CD4-positive, alpha-beta T cell treated with Interferon gamma for 1 hour (primary cell): ENCODE measurements at places on chromosomes 6 and 20.

DNA sequence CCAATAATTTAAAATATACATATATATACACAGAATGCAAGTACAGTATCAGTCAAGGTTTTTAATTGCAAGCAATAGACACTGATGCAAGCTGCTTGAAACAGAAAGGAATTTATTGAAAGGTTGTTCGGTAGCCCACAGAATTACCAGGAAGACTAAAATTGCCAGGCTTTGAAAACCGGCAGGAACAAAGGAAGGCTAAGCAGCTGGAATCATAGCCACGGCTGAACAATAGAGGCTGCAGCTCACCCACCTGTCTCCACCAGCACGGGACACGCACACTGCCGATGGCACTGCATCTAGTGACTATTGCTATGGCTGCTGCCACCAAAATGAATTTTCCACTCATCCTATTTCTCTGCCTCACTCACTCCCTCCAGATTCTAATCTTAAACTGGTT lies 22.0 kb upstream of the L3MBTL3 start:
- DNase-seq: no peak

- no peak for DNase-seq
These were observed 78.6 kb downstream of the MDGA1 start for GRCh38 chr6:37618916-37619590.

DNA sequence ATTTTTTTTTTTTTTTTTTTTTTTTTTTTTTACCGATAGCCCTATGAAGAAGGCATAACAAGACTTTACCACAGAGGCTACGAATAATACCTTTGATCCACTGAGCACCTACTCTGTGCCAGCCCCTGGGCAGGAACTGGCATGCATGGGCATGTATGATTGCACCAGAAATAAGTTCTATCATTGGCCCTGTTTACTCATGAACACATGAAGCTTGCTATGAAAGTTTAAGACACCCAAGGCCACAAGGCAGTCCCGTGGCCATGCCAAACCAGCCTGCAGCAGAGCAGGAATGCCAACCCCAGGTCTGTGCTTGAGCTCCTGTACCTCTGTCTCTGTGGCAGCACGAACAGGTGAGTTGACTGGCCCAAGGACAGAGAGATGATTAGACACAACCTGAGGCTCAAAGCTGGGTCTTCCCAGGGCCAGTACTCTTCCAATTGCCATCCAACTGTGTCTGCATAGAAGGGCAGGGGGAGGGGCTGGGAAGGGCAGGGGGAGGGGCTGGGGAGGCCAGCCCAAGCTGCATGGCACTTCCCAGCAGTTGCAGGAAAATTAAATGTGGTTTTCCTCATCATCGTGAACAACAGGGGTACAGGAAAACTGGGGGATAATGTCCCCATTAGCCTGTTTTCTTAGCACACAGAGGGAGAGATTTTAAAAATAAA lies 63.5 kb downstream of the LRFN2 start:
- DNase-seq: no peak

GRCh38 chr6:84416043-84416657 lies 188.7 kb upstream of the CEP162 start:
- DNase-seq: no peak

GRCh38 chr20:479487-479886 lies 17.2 kb upstream of the TBC1D20 start:
- DNase-seq: no peak

GRCh38 chr20:48685300-48685699 lies 142.5 kb downstream of the PREX1 start:
- no peak for DNase-seq

DNA sequence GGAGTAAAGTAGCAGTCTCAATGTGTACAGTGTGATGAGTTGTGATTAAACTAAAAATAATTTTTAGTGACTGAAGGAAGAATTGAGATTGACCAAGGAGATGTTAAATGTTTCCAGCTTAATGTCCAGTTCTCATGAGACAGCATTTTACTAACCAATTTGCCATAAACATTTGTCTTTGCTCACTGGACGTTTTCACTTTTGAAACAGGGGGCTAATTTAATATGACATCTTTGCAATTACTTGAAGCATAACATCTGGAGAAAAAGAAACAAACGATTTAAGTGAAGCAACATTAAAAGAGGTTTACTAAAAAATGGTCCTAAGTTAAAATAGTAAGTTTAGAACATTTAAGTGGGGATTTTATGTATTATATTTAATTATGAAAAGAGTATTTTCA lies 443.8 kb downstream of the BCKDHB start:
- DNase-seq: no peak

GRCh38 chr6:90488816-90489215 lies 98.1 kb downstream of the MAP3K7 start:
- DNase-seq: no peak

- DNase-seq: no peak
These were observed 5.7 kb upstream of the CITED2 start for GRCh38 chr6:139380168-139380567.

DNA sequence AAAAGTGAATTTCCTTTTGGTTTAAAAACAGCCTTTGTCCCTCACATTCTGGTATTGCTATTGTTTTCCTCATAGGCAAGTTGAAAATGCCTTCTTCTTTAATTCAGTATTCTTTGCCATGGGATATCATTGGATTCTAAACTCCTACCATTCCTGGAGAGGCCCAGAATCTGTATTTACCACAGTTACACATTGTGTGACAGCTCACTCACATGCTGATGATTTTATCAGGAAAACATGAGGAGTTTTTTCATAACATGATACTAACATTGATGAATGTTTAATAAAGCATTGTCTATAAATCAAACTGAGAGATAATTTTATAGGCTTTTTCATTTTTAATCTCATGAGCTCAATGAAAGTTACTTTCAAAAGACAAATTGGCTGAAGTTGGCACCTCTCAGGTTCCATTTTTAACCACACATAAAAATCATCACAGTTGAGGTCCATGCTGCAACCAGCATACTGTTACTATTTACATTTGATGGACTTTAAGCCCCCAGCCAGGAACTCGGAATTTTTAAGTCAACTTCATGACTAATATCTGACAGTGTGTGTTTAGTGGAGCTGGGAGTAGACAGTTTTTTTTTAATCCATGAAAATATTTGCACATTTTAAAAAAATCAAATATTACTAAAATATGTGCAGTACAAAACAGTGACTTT lies 82.8 kb downstream of the FAM83B start:
- no peak for DNase-seq

- no peak for DNase-seq
These were observed 57.5 kb upstream of the SNRPB2 start for GRCh38 chr20:16672299-16672698.

DNA sequence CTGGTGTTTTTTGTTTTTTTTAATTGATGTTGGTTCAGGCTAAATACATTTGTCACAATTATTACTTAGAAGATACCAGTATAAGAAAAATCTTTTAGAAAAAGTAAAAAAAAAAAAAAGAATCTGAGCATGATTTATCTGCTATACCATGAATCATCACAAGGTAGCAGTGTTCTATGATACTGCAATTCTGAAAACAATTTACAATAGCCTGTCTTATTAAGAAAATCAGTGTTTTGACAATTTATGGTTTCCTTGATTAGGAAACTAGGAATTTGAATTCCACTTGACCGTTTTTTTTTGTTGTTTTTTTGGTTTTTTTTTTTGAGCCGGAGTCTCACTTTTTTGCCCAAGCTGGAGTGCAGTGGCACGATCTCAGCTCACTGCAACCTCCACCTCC lies 9.3 kb upstream of the MAK start:
- no peak for DNase-seq

DNA sequence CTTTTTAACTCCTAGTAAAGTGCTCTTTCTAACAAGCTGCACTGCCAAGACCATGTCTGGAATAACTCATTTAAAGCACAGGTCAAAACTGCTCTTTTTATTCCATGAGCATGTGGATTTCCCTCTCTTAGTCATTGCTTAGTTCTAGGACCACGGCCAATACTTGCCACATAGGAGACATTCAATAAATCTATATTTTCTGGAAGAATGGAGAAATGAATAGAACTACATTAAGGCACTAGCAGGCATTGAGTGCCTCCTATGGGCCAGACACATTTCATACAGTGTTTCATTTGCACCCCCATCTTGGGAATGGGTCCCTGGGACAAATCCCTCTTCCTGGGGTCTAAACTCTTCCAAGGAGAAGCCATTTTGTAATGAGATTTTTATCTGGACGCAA lies 552.8 kb upstream of the CITED2 start:
- DNase-seq: no peak

- DNase-seq: no peak
These were observed 47.9 kb downstream of the HDDC2 start for GRCh38 chr6:125253881-125254280.

DNA sequence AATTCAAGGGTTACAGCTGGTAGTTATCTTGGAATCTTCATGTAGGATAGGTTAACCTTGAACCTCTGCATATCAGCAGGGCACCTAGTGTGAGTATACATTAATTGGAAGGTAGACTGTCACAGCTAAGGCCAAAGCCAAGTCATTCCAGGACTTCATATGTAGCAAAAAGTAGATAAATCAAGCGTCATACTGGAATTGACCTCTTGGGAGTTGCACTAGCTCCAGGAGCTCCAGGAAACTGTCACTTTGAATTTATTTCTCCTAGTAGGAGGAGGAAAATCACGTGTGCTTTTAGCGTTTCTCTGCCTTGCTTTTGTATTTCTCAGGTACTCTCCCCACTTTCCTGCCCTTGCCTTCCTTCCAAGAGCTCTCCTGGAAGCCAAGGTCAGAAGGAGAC lies 30.3 kb downstream of the RIPOR2 start:
- DNase-seq: no peak

GRCh38 chr6:18076231-18076630 lies 46.2 kb downstream of the NHLRC1 start:
- no peak for DNase-seq

DNA sequence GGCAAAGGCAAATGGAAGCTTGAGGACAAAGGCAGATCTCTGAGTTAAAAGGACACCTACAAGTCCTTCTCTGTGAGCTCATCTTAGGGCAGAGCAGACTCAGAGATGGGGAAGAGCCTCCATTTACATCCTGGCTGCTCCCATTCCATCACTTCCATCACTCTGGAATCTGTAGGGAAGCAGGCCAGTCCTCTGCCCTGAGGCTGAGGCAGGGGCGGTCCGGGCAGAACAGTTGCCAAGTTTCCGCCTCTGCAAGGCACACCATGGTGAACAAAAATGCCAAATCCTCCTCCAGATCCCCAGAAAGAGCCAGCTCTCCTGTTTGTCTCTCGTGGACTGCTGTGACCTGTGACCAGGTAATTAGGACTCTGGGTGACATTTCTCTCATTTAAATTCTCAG lies 209.6 kb upstream of the SSTR4 start:
- no peak for DNase-seq

DNA sequence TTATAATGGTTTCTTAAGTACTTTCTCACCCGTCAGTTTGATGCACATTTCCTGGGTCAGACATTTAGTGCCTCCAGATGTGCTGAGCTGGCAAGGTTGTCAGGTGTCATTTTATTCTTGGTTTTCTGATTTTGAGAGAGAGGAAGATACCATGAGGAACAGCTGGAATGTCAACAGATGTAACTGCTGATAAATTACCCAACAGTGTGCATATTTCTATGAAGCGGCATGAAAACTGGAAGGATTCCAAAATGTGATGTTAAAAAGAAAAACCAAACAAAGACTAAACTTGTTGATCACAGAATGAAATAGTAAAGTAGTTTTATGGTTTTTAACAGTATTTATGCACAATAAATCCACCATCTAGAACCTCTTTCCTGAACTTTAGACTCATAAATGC lies 447.3 kb downstream of the HDGFL1 start:
- no peak for DNase-seq
